ENCODE measurements at places on chromosomes 6 and 20. TPM values are rescaled to one million over a fixed set of nuclear protein-coding genes. Genes with fewer than 3 reads are reported as not detected.
A peak's percentile ranks its signal among the peaks of the same experiment; 100 is the strongest.

DNA sequence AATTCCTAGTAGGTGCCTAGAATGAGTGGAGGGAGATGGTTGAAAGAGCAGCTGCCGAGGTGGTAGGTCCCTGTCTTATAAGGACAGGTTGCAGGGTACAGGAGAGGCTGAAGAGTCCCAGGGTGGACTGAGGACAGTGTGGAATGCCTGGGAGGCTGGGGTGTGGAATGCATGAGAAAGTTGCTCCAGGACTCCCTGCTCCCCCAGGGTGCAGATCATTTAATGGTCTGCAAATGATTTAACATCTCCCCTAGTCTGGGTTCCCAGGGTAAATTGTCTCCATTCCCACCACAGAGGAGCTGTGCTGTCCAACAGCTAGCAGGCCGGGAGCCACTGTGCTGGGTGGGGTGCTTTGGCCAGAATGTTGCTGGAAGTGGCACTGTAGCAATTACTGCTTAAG lies 76.0 kb downstream of the CD83 start:
- DNase-seq = no peak

GRCh38 chr6:144500892-144501291 lies 215.8 kb downstream of the UTRN start:
- no peak for DNase-seq

- DNase-seq = no peak
These were observed 26.1 kb upstream of the ZNF831 start for GRCh38 chr20:59137532-59137931.

GRCh38 chr6:130955755-130956154 lies 107.3 kb downstream of the EPB41L2 start:
- DNase-seq = no peak

DNA sequence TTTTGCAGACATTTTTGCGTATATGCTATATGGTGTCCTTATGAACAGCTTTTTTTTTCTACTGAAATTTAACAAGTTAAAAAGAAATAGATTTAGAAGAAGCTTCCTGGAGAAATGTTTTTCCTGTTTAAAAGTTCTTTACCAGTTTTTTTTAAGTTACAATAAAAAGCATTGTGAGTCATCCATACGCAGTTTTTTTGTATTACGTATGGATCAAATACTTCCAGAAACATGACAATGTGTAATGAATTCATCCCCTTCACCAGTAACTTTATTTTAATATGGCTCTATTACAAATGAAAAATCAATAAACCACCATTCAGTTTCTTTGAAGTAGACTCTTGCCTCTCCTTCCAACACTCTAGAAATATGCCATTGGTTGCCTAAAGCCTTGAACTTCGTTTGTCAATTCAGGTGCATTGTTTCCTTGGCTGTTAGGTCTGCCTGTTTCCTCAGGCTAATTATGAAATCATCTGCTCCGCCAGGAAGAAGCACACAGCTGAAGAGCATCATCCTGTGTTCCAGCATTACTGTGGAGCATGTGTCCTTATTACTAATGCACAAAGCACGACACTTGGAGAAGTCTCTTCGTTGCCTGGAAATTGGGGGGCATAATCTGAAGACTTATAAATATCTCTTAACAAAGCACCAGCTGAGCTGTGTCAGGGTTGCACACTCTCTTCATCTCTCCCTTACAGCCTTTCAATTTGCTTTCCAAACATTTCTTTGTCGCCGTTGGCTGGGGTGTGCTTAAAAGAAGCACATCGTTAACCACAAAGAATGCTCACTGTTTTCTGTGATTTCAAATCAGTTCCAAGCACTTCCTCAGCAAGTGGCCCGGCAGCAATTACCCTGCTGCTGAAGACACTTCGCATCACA lies 9.6 kb downstream of the MOXD1 start:
- peak; percentile 88 for DNase-seq

- no peak for DNase-seq
These were observed 288.8 kb downstream of the ADGB start for GRCh38 chr6:146887447-146888077.

- DNase-seq = no peak
These were observed 47.2 kb downstream of the SYNJ2 start for GRCh38 chr6:158028876-158029275.

GRCh38 chr20:47318586-47319516 lies 37.6 kb downstream of the ZMYND8 start:
- DNase-seq = peak; percentile 71

DNA sequence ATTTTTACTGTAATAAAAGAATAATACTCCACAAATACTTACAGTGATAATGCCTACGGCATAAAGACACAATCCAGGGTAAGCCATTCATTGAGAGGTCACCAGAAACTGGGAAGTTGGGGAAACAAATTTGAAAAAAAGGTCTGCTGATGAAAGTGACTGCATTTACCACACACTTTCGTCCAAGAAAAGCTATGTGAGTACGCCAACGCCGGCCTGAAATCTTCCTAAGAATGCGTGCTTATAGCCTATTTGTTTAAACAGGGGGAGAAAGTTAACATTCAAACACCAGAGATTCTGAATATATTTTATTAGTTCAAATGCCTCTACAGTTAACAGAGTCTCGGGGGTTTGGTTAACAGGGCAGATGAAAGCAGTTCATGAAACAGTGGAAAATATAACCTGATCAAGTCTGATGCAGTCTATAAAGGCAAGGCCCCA lies 657 bp upstream of the LTV1 start:
- DNase-seq = peak; percentile 90

DNA sequence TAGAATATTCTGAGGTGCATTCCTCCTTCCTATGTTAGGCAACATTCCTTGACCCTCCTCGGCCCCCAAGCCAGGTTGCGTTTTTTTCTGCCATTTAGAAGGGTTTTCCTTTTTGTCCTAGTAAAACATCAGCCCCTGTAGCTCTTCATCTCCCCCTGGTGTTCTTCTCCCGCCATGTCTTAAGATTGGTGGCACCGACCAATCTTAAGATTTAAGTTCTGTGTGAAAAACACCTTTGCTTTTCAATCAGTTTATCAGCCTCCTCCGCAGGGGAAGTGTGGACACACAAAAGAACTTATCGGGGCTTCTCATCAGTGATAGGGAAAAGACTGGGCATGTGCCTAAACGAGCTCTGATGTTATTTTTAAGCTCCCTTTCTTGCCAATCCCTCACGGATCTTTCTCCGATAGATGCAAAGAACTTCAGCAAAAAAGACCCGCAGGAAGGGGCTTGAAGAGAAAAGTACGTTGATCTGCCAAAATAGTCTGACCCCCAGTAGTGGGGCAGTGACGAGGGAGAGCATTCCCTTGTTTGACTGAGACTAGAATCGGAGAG lies 719 bp upstream of the EDN1 start:
- DNase-seq = no peak

DNA sequence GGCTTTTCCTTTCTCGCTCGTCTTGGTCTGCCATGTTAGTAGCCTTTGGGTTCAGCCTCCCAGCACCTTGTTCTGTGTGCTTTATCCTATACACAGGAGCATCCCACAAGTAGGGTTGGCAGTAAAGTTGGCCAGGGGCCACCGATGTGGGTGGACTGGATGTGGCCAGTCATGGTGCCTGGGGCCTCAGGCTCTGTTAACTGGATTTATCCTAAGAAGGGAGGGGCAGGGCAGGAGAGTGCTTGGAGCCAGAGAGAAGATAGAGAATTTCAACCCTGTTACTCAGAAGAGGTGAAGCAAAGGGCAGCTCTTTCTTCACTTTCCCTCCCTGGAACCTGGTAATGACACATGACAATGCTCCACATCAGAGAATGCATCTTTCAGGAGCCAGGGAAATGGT lies 14.1 kb upstream of the SIRPB2 start:
- DNase-seq = no peak

DNA sequence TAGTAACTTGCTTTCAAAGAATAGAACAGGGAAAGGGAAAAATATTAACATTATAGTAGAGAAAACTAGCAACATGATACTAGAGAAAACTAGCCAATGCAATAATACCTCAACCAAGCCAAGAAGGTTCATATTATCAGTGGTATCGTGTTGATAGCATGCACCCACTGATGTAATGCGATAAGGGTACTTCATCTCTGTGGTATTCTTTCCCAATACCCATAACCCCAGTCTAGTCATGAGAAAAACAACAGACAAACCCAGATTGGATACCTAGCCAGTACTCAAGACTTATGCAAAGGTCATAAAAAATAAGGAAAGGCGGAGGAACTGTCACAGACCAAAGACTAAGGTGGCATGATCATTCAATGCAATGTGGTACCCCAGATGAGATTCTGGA lies 21.0 kb downstream of the BLOC1S5 start:
- DNase-seq = no peak

DNA sequence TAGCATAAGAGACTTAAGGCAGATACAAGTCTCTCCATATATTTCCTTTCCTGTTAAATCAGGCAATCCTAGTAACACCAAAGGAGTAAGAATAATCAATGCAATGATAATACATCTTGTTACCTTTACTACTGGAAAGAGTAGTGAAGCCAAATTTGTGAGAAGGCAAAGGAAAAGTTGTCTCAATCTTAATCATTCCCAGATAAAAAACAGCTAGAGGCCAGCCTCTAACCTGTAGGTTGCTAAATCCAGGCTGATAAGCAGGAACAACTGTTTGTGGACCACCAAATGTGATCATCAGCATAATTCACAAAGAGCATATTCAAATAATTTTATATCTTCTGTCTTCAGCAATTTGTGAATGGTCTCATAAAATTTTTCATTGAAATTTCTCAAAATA lies 189.2 kb upstream of the ADGRB3 start:
- no peak for DNase-seq

DNA sequence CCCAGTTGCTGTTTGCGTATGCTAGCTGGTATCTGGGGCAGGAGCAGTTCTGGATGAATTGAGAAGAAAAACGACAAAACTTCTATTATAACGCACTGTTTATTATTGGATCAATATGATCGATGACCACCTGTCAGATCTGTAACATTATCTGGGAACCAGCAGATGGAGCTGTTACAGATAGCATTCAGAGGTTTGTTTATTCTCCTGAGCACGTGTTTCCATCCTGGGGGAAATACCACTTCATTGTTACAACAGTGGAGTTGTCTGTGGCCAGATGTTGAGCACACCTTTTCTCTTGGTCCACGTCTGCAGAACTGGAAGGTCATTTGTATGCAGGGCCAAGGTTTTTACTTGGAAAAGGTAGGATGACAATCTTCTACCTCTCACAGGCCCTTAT lies 16.0 kb upstream of the NKX2-2 start:
- DNase-seq = no peak

DNA sequence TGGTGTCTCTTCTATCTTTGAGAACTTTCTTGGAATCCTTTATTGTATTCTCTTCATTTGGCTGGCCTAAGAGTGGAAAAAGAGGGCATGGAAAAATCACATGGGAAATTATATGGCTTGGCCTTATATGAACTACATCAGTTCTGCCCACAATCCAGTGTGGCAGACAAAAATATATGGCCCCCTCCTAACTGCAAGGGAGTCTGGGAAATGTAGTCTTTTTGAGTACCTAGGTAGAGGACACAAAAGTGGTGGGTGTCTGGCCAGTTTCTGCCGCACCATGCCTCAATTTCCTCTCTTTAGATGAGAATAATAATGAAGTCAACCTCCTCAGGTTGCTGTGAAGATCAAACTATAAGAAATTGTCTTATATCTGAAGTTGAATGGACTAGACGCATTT lies 109.3 kb downstream of the SCP2D1 start:
- no peak for DNase-seq

GRCh38 chr6:23851522-23851921 lies 274.5 kb upstream of the NRSN1 start:
- no peak for DNase-seq

GRCh38 chr6:56944661-56945060 lies 10.2 kb upstream of the BEND6 start:
- DNase-seq = no peak

GRCh38 chr6:93341900-93342613 lies 77.3 kb downstream of the EPHA7 start:
- DNase-seq = no peak

- peak; percentile 29 for DNase-seq
These were observed 180.4 kb upstream of the FOXQ1 start for GRCh38 chr6:1131285-1132079.

MTFR2 gene
- total RNA-seq = 0.89 TPM

KCNQ5 gene
- 0.39 TPM for total RNA-seq

HAO1 gene
- total RNA-seq = not detected

TTLL9 gene
- 0.30 TPM for total RNA-seq

PCSK2 gene
- total RNA-seq = 2.2 TPM

ASIP gene
- 7.6 TPM for total RNA-seq

BPIFB4 gene
- not detected for total RNA-seq

HSPA1A gene
- total RNA-seq = 213 TPM

MED20 gene
- 16.7 TPM for total RNA-seq
